ENCODE measurements at places on chromosomes 6 and 20.

DNA sequence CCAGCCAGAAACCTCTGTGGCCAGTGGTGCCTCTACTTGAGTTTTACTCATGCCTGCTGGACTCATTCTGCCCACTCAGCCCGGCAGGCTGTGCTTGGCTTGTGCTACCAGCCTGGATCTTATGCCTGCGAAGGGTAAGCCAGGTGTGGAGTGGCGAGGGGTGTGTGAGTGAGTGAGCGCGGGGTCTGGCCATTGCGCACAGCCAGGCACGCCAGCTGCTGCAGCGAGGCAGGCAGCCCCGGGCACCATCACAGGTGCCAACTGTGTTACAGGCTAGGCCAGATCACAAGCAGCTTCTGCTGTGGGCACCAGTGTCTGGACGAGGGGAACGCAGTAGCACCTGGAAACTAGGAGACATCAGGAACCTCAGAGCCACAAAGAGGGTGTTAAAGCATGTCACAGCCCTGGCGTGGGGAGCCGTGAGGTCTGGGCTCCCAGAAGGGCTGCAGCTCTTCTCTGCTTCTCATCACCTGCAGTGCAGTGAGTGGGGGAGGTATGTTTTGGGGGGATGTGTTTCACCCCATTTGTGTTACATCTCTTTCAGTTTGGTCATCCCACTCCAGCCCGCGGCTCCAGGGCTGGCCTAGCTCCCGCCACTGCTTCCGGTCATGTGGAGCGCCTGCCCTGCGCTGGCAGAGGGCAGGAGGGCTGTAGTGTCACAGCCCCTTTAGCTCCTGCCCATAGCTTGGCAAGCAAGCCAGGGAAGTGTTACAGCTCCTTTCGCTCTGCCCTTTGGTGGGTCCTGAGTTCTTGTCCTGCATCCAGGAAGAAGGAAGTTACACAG is 379.7 kb upstream of the IMPG1 start:
- no peak for DNase-seq

DNA sequence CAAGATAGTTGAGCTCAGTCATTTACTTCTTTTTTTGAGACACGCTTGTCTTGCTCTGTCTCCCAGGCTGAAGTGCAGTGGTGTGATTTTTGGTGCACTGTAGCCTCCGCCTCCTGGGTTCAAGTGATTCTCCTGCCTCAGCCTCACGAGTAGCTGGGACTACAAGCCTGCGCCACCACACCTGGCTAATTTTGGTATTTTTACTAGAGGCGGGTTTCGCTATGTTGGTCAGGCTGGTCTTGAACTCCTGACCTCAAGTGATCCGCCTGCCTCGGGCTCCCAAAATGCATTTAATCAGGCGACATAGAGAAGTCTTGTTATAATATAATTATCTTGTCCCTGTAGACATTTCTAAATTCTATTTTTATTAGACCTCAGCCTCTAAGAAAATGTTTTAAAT is 6.1 kb downstream of the AMD1 start:
- DNase-seq = no peak

GRCh38 chr6:35727231-35727934 is 9.4 kb upstream of the ARMC12 start:
- DNase-seq = no peak

GRCh38 chr20:62182469-62183425 is at the start of gene MTG2:
MTG2 (plus strand) TSS chr20:62183028; CDS start chr20:62193421, 10,393 bp downstream.
- DNase-seq = peak; percentile 93

DNA sequence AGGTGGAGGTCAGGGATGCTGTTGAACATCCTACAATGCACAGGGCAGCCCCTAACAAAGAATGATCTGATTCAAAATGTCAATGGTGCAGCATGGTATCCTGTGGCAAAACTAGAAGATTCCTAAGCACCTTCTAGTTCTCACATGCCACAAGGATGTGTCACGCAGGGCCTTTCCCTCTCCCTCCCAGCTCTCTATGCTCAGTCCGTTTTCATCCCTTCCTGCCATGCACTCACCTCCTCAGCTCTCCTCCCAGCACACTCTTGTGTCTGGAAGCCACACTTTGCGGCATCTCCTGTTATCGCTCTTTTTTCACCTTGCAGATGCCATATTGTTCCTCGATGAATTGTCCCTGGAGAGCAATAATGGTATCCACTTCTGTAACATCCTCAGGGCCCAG is 263.4 kb downstream of the CDC5L start:
- DNase-seq = no peak

DNA sequence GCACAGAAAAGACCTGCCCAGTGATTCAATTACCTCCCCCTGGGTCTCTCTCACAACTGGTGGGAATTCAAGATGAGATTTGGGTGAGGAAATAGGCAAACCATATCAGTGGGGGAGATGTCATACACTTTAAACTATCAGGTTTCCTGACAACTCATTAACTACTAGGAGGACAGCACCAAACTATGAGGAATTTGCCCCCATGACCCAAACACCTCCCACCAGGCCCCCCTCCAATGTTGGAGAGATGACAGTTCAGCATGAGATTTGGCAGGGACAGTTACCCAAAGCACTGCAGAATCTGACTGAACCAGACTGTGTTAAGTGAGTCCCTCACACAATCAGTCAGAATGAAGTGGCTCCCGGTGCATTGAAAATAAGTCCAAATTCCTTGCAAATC is 148.0 kb downstream of the TTLL2 start:
- no peak for DNase-seq

GRCh38 chr20:39676857-39677391 is 714.8 kb downstream of the DHX35 start:
- no peak for DNase-seq

Measured in CD4-positive, alpha-beta T cell treated with Interleukin-6 at 100 ng/mL for 8 hours (primary cell).